ENCODE measurements at places on chromosomes 1 and 21.
A peak's percentile ranks its signal among the peaks of the same experiment; 100 is the strongest.

DNA sequence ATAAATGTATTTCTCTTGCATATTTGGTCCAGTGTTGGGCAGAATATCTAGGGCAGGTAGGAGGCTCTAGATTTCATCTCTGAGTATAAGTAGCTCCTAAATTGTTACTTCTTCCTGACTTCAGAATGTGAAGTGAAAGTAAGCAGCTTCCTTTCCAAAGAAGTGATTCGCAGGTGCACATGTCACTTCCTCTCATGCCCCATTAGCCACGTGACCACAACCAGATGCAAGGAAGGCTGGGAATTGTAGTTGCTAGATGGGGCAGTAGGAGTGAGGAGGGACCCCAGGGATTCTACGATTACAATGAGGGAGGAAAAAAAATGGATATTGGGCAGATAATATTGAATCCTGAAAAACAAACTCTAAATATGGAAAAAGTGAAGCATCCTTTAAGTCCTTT, 113.2 kb upstream of the CYYR1 start:
- DNase-seq = peak; percentile 12

DNA sequence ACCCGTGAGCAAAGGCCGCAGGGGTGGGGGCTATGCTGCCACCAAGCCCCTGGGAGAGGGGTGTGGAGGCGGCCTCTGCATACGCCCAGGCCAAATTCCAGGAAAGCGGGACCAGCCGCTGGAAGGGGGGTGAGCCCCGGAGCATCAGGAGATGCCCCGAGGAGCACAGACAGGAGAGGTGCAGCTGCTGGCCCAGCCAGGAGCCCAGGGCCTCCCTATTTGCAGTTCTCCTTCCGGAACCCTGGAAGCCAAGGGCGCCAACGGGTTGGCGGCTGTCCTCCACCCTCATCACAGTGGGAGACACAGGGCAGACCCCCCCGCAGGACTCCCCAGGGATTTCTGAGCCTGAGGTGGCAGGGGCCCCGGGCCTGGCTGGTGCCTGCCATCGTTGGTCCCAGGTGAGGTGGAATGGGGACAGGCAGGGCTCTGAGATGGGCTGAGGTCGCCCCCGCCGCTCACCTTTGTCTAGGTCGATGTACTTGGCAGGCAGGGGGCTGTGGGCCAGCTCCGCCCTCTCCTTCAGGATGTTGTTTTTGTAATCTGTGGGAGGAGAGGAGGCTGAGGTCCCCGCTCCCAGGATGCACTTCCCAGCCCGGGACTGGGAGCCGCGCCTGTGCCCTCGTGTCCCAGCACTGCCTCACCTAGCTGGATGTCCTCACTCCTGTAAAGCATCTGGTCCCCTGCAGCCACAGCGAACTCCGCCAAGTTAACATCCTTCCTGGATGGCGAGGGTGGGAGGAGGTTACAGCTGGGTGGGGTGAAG, 4.4 kb upstream of the DVL1 start:
- DNase-seq = no peak

- no peak for DNase-seq
Measured at GRCh38 chr21:38486221-38486620, 12.1 kb downstream of the ERG start.

- no peak for DNase-seq
Measured at GRCh38 chr1:245396615-245397014, 241.8 kb downstream of the KIF26B start.

DNA sequence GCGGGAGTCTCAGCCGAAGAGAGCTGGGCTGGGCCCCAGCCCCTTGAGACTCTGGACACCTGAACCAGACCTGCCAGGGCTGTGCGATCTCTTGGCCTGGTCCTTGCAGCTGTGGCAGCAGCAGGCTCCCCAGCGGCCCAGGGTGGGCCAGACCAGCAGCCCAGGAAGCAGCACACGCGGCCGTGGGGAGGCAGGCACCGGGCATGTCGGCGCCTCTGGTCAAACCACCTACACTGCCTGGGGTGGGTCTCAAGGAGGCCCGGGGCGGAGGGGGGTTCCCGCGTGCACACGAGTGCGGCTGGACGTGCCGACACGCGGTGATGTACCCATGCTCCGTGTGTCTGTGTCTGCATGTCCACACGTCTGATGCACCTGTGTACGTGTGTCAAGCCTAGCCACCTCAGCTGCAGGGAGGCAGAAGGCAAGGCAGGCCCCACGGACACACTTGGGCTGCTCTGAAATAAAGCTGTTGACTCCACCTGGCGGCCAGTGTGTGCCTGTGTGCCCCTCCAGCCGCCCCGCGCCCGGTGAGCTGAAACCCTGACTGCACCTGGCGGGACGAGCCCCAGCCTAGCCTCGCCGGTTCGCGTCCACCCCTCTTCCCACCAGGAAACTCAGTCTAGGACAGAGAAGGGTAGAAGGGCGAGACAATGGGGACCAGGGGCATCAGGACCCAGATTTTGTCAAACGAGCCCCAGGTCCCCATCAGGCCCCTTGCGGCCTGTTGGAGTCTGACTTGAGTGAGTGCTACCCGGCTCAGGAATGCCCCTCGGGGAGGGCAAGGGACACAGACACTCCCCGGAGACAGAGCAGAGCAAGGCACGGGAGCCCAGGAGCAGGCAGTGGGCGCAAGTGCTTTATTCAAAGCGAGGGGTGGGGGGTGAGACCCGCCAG, 11.6 kb downstream of the SCNN1D start:
- DNase-seq = peak; percentile 65

- DNase-seq = no peak
Measured at GRCh38 chr1:246794048-246794827, 70.0 kb downstream of the SCCPDH start.
